ENCODE measurements at places on chromosomes 1 and 21. TPM values are rescaled to one million over a fixed set of nuclear protein-coding genes. Genes with fewer than 3 reads are reported as not detected.

Gene RAB25
- total RNA-seq = 142 TPM

DNA sequence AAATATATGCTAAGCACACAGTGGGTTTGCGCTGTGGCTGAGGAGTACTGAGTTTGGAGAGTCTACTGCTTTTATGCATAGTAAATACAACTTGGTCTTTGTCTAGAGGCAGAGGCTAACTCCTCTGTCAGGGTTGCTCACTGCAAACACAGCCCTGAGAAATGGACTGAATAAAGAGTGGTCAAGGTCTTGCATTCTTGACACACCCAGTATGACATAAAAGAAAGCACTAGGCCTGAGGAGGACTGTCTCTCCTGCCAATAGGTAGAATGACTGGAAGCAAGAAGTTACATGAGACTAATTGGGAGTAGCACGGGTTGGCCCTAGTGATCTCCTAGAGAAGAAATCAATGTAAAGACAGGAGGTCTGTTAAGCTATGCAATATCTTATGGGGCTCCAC lies 367.2 kb upstream of the B3GALT2 start:
- H3K27ac ChIP-seq = no peak overlapping the region
- no peaks in the 10 kb centered on the region for H3K27me3 ChIP-seq
- no peak for DNase-seq
- no peaks in the 10 kb centered on the region for H3K36me3 ChIP-seq
- no peak overlapping the region for H3K4me3 ChIP-seq

- H3K36me3 ChIP-seq = no peaks in the 10 kb centered on the region
Measured at GRCh38 chr1:233725423-233725822, 111.5 kb downstream of the KCNK1 start.

Gene APCS
- not detected for total RNA-seq

Gene NUAK2
- total RNA-seq = 13.4 TPM

All from endodermal cell (in vitro differentiated cells).